ENCODE measurements at places on chromosomes 3 and 15.

- no peak for DNase-seq
These were observed 74.2 kb upstream of the SATB1 start for GRCh38 chr3:18499301-18499700.

DNA sequence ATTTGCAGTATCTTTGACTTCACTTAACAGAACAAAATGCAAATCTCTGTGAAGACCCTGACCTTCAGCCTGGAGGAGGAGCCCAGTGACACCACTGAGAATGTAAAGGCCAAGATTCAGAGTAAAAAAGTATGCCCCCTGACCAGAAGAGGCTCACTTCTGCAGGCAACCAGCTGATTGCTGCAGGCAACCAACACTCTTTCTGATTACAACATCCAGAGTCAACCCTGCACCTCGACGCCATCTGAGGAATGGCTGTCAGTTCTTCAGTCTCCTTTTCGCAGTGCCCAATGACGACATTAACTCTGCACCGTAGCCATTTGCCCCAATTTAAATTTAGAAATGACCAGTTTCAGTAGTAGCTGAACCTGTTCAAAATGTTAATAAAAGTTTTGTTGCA is 14.9 kb downstream of the ATP13A3 start:
- DNase-seq = no peak

DNA sequence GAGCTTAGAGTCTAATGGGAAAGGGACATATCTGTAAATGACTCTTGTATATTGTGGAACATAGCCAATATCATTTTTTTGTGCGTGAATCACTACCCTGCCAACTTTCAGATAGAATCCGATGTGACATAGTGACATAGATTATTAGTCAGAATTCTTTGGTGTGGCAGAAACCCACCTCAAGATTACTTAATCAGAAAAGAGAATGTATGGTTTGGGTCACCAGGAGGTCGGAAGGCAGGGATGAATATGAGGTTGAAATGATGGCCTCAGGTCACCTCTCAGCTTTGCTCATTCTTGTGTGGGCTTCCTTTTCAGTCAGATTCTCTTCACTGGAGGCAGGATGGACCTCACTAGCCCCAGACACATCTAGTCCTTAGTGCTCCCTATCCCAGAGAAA is 41.4 kb downstream of the SNAPC5 start:
- no peak for DNase-seq

- no peak for DNase-seq
These were observed 408.2 kb upstream of the THBS1 start for GRCh38 chr15:39172380-39173281.

- no peak for DNase-seq
These were observed 27.1 kb upstream of the SEMA3F start for GRCh38 chr3:50128001-50128400.

DNA sequence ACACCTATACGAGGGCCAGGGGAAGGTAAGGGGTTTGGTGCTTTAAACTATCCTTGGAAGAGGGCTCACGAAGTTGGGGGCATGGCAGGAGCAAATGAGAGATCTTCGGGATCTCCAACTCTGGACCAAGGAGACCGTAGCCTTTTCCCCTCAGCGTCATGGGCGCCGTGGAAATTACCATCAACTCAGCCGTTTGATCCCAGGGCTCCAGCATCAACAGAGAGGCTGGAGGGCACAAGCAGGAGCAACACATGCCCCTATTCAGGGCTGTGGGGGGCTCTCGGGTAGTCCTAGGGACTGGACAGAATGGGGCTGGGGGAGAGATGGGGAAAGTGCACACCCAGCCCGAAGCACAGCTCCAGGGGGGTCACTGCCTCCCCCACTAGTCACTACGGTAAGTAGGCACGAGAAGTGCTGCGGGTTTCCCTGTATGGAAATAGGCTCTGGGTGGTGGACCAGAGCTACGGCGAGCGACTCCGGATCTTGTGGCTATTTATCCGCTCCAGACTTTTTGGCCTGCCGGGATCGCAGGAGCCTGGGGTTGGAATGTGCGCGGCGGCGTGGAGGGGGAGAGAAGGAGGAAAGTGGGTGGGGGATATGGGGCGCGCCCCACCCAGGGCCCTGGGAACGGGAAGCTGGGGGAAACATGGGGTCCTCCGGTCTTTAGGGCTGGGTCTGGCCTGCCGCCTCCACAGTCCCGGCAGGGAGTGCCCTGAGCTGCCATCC is 539 bp upstream of the LAMB2 start:
- DNase-seq = no peak
